ENCODE measurements at places on chromosomes 16 and 17.
A peak's percentile ranks its signal among the peaks of the same experiment; 100 is the strongest.

DNA sequence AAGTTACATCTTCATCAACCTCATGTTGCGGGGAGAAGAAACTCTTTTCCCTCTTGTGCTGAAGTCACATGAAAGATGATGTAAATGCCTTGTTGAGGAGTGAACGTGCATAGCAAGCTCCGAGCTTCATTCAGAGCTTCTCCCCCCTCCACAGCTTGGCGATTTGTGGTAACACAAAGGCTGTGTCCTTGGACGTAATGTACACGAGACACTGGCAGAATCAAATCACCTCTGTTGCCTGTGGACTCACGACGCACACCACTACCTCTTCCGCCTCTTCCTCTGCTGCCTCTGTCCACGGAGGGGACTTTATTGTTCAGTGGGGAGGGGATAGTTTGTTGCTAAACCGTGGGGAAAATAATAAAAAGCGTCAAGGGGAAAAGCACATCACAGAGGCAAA, 54.9 kb upstream of the CHMP6 start:
- DNase-seq: no peak

GRCh38 chr17:9969301-9969935, 64.3 kb upstream of the RCVRN start:
- DNase-seq: no peak

GRCh38 chr17:82085931-82086764, 11.9 kb downstream of the FASN start:
- DNase-seq: no peak

DNA sequence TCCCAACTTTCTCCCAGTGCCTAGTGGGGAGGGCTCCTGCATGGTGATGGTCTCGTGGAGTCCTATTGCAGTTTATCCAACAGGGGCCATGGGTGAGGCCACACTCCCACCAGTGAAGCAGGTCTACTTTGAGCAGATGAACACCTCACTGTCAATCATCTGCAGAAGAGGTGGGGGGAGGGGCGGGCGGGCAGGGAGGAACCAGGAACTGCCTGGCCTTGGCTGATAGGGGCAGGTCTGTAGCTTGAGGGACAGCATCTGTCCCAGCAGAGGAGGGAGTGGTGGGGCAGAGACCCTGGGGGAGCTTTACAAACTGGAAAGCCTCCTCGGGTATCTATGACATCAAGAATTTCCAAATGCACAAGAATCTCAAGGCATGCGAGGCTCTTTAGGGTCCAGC, 58.7 kb upstream of the ZNF423 start:
- DNase-seq: no peak

GRCh38 chr16:88639231-88640038, 1.1 kb downstream of the IL17C start:
- DNase-seq: no peak

DNA sequence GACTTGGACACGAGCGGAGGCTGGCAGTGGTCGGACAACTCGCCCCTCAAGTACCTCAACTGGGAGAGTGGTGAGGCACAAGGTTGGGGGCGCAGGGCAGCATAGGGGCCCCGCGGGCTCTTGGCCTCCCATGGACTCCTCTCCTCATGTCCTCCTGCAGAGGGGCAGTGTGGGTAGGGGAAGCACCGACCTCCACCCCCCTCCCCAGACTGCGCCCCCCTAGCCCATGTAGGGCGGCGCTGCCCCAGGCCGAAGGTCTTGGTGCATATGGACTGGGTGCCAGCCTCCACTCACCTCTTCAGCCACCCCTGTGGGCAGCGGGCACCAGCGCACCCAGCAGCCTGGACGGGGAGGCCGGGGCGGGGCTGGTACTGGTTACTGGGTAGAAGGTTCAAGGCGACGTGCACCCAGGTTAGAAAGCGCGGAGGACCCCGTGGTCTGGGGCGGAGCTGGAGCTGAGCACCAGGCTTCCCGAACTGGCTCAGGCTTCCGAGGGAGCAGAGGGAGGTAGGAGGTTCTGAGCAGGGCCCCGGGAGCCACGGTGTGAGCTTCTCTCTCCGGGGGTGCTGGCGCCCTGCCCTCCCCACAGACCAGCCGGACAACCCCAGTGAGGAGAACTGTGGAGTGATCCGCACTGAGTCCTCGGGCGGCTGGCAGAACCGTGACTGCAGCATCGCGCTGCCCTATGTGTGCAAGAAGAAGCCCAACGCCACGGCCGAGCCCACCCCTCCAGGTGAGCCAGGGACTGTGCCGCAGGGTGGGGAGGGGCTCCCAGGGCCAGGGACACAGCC, 39.5 kb downstream of the MRC2 start:
- DNase-seq: no peak

DNA sequence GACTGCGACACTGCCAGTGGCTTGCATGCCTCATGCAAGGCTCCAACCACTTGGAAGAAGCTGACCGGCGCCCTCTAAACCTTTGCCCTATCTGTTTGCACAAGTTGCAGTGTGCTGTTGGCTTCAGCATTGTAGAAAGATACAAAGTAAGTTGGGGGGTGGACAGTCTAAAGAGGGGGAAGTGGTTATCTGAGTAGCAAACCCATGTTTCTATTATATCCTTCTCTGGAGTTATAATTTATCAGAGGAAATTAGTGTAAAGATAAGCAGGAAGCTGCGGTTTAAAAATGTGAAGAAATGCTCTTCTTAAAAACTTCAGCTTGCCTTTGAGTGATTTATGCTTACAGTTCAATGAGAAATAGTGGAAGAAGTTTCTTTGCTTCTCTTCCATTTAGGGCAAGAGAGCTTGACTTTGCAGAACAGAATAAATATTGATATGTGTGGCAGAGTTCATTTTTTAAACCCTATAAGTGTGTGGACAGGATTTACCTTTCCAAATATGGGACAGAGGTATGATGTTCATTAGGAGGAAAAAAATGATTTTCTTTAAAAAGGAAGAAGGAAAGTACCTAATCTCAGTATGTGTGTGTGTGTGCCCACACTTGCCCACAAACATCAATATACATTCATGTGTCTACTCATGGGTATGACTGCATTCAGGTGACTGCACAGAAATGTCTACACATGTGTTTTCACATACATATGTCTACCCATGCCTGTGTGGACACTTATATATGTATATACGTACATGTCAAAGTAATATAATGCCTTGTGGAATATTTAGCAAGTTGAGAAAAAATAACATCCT, 8.1 kb downstream of the AMZ2 start:
- no peak for DNase-seq

- DNase-seq: peak; percentile 41
Measured at GRCh38 chr16:52114379-52114778, 432.6 kb downstream of the TOX3 start.

DNA sequence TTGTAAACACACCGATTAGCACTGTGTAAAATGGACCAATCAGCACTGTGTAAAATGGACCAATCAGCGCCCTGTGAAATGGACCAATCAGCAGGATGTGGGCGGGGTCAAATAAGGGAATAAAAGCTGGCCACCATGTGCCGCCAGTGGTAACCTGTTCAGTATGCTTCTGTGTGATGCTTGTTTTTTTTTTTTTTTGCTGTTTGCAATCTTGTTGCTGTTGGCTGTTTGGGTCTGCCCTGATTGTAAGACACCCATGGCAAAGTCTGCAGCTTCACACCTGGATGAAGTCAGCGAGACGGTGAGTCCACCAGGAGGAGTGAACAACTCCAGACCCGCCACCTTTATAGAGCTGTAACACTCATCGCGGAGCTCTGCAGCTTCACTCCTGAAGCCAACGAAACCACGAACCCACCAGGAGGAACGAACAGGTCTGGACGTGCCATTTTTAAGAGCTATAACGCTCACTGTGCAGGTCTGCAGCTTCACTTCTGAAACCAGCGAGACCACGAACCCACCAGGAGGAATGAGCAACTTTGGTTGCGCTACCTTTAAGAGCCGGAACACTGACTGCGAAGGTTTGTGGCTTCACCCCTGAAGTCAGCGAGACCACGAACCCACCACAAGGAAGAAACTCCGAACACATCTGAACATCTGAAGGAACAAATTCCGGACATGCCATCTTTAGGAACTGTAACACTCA, 85.0 kb upstream of the MED9 start:
- DNase-seq: no peak

- DNase-seq: no peak
Measured at GRCh38 chr17:17587614-17588337, 3.7 kb downstream of the PEMT start.

DNA sequence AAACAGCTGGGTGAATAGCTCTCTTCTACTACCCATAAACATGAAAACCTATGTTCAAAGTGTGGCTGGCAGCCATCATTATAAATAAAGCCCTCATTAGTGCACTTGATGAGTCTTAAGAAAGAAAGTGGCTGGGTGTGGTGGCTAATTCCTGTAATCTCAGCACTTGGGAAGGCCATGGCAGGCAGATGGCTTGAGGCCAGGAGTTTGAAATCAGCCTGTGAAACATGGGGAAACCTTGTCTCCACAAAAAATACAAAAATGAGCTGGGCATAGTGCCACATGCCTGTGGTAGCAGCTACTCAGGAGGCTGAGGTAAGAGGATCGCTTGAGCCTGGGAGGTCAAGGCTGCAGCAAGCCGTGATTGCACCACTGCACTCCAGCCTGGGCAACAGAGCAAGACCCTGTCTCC, 28.3 kb upstream of the APPBP2 start:
- peak; percentile 0 for DNase-seq

GRCh38 chr17:79913896-79914812, 74.9 kb upstream of the CBX4 start:
- DNase-seq: no peak

DNA sequence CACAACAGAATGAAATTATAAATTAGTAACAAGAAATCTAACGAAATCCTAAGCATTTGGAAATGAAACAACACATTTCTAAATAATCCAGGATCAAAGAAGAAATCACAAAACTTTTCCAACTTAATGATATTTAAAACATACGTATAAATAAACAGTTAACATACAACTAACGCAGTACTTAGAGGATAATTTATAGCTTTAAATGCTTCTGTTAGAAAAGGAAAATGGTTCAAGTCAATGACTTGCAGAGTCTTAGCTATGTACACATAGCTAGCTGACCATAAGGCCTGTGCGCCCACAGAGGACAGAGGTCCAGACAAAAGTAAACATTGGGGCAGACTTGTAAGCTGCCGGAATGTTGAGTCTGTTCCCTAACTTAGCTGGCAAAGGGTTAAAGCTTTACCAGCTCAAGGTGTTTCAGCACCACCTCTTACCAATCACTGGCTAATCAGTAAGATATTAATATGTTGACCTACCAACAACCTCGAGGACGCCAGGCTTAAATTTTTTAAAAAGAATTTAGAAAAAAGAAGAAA, 84.6 kb downstream of the PARN start:
- no peak for DNase-seq

DNA sequence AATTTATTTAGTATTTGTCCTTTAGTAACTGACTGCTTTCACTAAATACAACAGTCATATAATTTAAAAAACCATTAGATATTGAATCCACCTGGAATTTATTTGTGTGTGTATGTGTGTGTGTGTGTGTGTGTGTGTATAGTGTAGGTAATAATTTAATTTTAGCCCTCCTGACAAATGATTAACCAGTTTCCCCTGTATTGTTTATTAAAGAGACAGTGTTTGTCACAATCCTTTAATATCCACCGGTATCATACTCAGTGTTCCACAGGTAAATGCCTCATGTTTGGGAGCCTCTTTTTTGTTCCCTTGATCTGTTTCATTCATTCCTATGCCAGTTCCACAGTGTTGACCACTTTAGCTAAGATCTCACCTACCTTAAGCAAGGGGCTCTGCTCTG, 134.6 kb upstream of the IRX3 start:
- DNase-seq: no peak

DNA sequence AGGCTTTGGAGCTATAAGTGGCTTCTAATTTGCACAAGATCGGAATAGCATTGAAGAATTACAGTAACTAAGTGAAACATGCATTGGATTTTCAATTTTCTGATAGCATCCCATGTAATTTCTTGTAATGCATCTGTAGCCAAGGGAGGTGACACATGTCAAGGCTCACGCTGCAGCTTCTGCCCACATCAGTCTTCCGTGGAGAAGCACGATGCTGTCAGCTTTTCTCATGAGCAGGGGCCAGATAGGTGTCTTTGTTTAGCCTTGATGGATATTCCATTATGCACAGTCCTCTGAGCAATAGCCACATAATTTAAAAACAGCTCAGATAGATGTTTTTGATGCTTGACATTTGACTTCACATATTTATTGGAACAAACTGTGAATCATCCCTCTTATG, 1046.9 kb upstream of the EEF2KMT start:
- no peak for DNase-seq

DNA sequence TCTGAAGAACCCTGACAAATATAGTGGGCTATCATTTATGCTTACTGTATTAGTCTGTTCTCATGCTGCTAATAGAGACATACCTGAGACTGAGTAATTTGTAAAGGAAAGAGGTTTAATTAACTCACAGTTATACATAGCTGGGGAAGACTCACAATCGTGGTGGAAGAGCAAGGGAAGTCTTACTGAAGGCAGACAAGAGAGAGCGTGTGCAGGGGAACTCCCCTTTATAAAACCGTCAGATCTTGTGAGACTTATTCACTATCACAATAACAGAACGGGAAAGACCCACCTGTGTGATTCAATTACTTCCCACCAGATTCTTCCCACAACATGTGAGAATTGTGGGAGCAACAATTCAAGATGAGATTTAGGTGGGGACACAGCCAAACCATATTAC, 526.8 kb upstream of the GOT2 start:
- no peak for DNase-seq

DNA sequence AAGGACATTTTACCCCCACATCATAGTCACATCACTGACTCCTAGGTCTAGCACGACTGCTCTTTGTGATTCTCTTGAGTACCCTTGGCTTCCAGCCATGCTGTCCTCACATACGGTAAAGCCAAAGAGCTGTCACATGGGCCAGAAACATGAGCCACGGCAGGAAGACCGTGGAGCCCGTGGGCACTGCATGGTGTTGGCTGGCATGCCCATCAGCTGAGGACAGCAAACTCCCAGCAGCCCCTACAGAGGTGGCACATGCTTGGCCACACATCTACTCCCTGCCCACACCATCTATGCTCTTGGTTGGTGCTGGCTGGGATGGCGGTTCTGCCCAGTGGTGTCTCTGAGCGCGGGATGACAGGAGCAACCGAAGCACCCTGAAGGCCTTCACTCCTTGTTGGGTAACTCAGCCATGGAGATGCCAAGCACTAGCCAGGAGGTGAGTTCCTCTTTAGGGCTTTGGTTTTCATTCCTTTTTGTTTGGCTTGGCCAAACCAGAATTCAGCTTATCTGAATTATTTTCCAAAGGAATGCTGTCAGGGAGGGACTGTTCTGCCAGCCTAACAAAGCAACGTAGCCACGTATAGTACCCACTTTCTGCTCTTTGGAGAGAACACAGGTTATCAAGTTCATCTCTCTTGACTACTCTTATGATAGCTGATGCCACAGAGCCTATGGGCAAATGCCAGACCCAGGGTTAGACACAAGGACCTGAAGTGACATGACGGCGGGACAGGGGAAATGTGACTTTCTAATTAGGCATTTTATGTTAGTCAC, 10.0 kb downstream of the TNFAIP1 start:
- peak; percentile 68 for DNase-seq

Data from NCI-H2029 treated with DMSO at 0.1 percent for 48 hours (cell line).